ENCODE measurements at places on chromosomes 5 and 9. TPM values are rescaled to one million over a fixed set of nuclear protein-coding genes. Genes with fewer than 3 reads are reported as not detected.

The GABRG2 gene
- not detected for total RNA-seq

The NMUR2 gene
- not detected for total RNA-seq

The COL15A1 gene
- total RNA-seq: 10.6 TPM

The MUSK gene
- total RNA-seq: 10.1 TPM

The TAF11L3 gene
- not detected for total RNA-seq

The FCN2 gene
- not detected for total RNA-seq

The PLAA gene
- total RNA-seq: 27.7 TPM

The ADAMTSL2 gene
- 1.1 TPM for total RNA-seq

The CANX gene
- 321 TPM for total RNA-seq

The OR13D1 gene
- not detected for total RNA-seq

The IL13 gene
- total RNA-seq: not detected

The ANKRD33B gene
- 6.5 TPM for total RNA-seq

The AFAP1L1 gene
- total RNA-seq: 2.8 TPM

The RIOK2 gene
- total RNA-seq: 7.4 TPM

The KCNV2 gene
- not detected for total RNA-seq

The NR5A1 gene
- total RNA-seq: not detected

The HSPA5 gene
- 166 TPM for total RNA-seq

The AJM1 gene
- 0.32 TPM for total RNA-seq

The GZMA gene
- total RNA-seq: 3.7 TPM

The STKLD1 gene
- total RNA-seq: not detected

The ZNF462 gene
- 17.8 TPM for total RNA-seq

The PKN3 gene
- total RNA-seq: 6.2 TPM

The PCDHB13 gene
- 2.4 TPM for total RNA-seq

The CATSPER3 gene
- total RNA-seq: 0.76 TPM

The COL23A1 gene
- total RNA-seq: not detected

The DNAJB5 gene
- total RNA-seq: 3.5 TPM

The PGM5 gene
- 31.9 TPM for total RNA-seq

The GABRA6 gene
- not detected for total RNA-seq

The FOXI1 gene
- not detected for total RNA-seq

The ISL1 gene
- total RNA-seq: not detected

The PCDHGB3 gene
- 0.26 TPM for total RNA-seq

The CLIC3 gene
- total RNA-seq: 94.8 TPM

The SLC36A2 gene
- total RNA-seq: not detected

The OCLN gene
- total RNA-seq: 35.1 TPM

The TICAM2 gene
- total RNA-seq: 0.95 TPM

The LIX1 gene
- not detected for total RNA-seq

The NCS1 gene
- total RNA-seq: 9.3 TPM

The PCDHB1 gene
- not detected for total RNA-seq

The APBA1 gene
- total RNA-seq: 1.3 TPM

The AGXT2 gene
- total RNA-seq: not detected

The PAEP gene
- total RNA-seq: not detected

The LOX gene
- 9.9 TPM for total RNA-seq

The SARDH gene
- 0.26 TPM for total RNA-seq

The KIF4B gene
- not detected for total RNA-seq

The MAMDC4 gene
- total RNA-seq: 2.9 TPM

The RNF38 gene
- total RNA-seq: 25.9 TPM

The JAKMIP2 gene
- total RNA-seq: 0.09 TPM

The CER1 gene
- total RNA-seq: not detected

The RANBP6 gene
- 17.7 TPM for total RNA-seq

The AQP7 gene
- total RNA-seq: 0.15 TPM

The ZNF483 gene
- 1.2 TPM for total RNA-seq

The FOXD4L5 gene
- total RNA-seq: 0.30 TPM

The PRUNE2 gene
- total RNA-seq: 9.9 TPM

The DRD1 gene
- 0.06 TPM for total RNA-seq

The SLC22A4 gene
- 0.79 TPM for total RNA-seq

The RASGRF2 gene
- 0.61 TPM for total RNA-seq

The FOXD1 gene
- 3.5 TPM for total RNA-seq

The RNF183 gene
- total RNA-seq: 2.1 TPM

The TTC23L gene
- not detected for total RNA-seq

Measured in esophagus squamous epithelium (tissue), 5 donors.